Thoracic aorta (tissue), 2 donors: ENCODE measurements at places on chromosomes 2 and 18. TPM values are rescaled to one million over a fixed set of nuclear protein-coding genes. Genes with fewer than 3 reads are reported as not detected.

LHCGR gene
- not detected for total RNA-seq

CNTNAP5 gene
- not detected for total RNA-seq

IL1RL1 gene
- total RNA-seq = 32.8 TPM

STRN gene
- 23.4 TPM for total RNA-seq

HOXD4 gene
- total RNA-seq = 4.8 TPM

DSG2 gene
- 0.81 TPM for total RNA-seq

PRSS56 gene
- total RNA-seq = not detected

CFC1 gene
- not detected for total RNA-seq

CYP1B1 gene
- 27.1 TPM for total RNA-seq
